HT-29 (cell line): ENCODE measurements at places on chromosomes 6 and 20.

DNA sequence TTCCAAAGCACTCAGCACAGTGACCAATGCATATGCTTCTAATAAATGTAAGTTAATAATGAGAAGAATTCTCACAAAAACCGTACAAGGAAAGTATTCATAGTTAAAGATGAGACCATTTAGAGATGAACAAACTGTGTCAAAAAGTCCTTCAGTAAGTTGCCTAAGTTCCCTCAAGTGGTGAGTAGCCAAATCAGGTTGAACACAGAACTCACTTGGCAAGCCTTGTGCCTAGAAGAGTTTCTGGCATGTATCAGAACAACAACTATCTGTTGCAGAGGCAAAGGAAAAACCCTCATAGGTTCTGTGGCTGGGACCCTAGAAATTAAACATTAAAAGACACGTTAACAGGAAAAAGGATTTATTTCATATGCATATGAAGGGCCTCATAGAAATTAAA is 129.6 kb upstream of the DOK5 start:
- no peak for DNase-seq

- no peak for DNase-seq
Observed at GRCh38 chr20:38211200-38212097, 46.4 kb upstream of the TGM2 start.

DNA sequence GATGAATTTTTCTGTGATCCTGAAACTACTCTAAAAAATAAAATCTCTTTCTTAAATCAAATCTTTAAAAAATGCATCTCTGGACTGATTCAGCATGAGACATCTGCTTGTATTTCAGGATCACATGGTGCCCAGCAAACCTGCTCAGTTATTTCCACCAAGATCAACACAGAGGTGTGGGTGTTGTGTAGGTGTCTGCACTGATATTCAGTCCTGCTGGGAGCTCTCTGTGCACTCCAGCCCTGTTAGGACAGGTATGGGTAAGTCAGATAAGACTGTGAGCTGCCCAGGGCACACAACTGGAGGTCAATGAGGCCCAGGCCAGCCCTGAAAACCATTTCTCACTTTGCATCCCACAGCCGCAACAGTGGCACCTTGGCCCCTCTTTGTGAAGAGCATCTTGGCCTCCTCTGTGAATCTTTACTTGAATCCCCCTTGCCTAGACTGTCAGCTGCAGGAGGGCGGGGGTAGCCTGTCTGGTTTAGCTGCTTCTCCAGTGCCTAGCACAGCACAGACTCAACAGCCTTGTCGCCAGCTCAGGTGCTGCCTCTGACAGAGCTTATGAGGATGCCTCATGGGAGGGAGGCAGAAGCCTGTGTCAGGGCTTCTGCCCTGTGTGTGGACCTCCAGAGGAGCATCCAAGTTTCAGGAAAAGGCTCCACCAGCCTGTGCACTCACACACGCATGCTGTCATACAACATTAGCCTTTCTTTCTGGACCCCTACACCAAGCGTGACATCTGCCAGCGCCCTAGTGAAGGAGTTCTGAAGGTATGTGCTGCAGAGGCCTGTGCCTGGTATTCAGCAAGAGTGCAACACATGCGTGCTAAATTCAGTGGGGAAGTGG is 187.6 kb upstream of the CST7 start:
- DNase-seq = no peak

- DNase-seq = no peak
Observed at GRCh38 chr6:22706651-22707050, 137.3 kb downstream of the HDGFL1 start.

GRCh38 chr20:51456511-51457509 is 85.7 kb downstream of the NFATC2 start:
- peak; percentile 100 for DNase-seq

DNA sequence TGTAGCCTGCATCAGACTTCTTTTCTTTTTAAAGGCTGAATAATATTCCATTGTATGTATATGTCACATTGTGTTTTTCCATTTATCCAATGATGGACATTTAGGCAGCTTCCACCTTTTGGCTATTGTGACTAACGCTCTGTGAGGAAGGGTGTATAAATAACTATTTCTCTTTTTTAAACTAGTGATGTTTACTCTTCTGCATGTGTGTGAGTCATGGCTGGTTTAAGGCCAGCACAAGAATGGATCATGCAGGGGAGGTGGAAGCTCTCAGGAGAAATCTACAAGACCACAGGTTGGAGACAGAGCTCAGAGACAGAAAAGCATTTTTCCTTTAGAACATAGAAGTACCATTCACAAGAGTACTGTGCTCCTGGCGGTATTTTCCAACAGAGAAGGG is 307.2 kb downstream of the SOX4 start:
- DNase-seq = no peak

DNA sequence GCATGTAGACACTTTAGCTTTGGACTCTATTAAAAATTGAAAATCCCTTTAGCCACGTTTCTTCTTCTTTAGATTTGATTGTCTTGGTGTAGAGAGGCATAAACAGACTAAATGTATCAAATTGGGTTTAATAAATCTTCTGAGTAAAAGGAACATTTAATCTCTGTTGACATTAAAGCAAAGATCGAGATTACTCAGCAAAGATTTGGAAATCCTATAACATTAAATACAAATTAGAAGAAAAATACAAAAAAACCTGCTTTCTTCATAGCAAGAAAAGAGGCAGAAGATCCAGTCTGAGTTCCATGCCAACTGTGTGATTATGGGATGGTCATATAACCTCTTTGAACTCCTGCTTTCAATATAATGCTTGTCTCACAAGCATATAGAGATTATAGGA is 172.3 kb downstream of the GJA1 start:
- no peak for DNase-seq
